Suppressor macrophage treated with lipopolysaccharide for 1 hour (primary cell): ENCODE measurements at places on chromosomes 5 and 9.

GRCh38 chr9:21968331-21969010 lies 25.7 kb downstream of the CDKN2A start:
- DNase-seq: no peak

DNA sequence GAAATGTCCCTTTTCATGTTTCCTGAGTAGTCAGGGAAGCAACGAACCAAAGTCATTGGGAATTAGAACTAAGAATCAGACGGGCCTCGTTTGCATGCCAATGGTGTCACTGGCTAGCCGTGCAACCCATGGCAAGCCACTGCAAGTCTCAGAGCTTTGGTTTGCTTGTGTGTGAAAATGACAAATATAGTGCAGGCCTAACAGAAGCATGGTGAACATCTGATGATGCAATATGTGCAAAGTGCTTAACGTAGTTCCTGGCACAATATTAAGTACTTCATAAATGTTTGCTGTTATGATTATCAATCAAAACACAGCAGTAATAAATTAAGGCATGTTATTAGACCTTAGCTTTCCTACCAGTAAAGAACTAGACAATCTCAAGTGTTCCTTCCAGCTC lies 118.0 kb upstream of the TRIM32 start:
- DNase-seq: no peak

- DNase-seq: no peak
Measured at GRCh38 chr9:123039617-123040219, 6.3 kb downstream of the GPR21 start.

GRCh38 chr5:136089791-136090190 lies 42.9 kb upstream of the SMAD5 start:
- DNase-seq: no peak

DNA sequence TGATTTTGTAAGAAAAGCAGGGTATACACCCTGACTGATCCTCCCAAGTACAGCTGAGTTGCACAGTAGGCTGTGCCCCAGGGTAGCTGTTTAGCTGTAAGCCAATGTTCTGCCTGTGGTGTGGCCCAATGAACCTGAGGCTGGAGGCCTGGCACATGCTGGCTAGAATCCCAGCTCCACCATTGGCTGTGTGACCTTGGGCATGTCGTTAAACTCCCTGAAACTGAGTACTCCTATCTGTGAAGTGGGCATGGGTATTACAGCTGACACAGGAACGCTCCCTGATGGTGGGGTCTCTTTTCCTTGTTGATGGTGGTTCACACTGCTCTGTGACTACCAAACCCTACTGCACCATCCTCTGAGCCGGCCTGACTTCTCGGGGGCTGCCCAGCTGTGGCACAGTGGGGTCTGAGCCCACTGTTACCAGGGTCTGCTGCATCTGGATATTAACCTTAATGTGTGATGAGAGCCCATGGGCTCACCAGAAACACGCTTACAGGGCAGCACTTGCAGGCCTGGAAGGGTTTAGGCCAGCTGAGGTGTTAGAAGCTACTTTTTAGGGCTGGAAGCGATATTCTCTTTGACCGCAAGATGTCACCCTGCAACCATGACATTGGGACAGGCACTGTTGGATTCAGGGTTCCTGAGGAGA lies 7.0 kb upstream of the GADD45G start:
- peak; percentile 80 for DNase-seq

GRCh38 chr9:130949188-130950038 lies 10.4 kb upstream of the FIBCD1 start:
- DNase-seq: no peak

GRCh38 chr5:5487585-5488360 lies 65.3 kb downstream of the ICE1 start:
- DNase-seq: no peak

DNA sequence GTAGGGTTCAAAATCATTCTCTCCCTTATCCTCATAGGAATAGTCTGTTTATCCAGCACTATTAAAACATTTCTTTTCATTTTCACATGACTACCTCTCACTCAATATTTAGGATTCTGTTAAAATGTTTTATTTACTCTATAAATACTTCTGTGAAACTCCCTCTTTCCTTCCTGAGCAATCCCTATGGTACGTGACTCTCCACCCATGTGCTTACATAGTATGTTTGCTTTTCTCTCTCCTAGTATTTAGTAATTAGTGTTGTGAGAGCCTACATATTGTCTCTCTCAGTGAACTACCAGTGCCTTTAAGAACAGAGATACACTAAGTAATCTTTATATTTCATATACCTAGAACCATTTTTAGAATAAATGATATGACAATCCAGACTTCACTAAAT lies 46.0 kb downstream of the PTPRD start:
- DNase-seq: no peak

DNA sequence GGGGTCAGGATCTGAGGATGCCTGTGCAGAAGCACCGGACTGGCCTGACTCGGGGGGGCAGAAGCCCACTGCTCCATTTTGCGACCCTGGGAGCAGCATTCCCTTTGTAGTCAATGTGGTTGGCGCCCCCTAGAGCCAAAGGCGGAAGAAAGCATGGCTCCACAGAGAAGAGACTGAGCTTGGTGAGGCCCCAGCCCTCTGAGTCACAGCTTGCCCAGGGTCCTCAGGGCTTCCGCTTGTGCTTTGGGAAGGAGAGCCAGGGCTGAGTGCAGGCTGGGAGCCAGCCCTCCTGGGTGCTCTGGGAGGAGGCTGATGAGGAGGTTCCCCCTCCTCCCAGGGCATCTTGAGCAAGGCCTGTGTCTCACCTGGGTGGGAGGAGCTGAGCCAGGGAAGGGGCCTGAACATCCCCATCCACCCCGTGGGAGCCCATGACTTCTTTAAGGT lies 5.5 kb upstream of the AQP3 start:
- peak; percentile 80 for DNase-seq

- no peak for DNase-seq
Measured at GRCh38 chr9:128361296-128361985, 9.7 kb upstream of the URM1 start.

DNA sequence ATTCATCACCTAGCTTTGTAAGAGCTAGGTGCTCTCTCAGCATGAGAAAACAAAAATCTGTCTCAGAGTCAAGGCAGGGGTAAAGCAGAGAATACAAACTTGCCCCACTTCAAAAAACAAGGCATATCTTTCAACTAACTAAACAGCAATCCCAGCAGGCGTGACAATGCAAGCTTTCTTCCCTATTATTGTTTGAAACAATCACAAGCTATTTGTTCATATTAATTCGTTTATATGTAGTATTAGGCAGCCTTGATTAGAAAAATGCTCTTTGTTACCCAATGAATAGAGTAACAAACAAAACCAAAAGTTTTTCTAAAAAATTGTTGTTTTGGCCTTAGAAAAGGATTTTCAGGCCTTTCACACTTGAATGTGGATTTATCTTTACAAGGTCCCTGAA lies 71.1 kb downstream of the LPAR1 start:
- DNase-seq: no peak

DNA sequence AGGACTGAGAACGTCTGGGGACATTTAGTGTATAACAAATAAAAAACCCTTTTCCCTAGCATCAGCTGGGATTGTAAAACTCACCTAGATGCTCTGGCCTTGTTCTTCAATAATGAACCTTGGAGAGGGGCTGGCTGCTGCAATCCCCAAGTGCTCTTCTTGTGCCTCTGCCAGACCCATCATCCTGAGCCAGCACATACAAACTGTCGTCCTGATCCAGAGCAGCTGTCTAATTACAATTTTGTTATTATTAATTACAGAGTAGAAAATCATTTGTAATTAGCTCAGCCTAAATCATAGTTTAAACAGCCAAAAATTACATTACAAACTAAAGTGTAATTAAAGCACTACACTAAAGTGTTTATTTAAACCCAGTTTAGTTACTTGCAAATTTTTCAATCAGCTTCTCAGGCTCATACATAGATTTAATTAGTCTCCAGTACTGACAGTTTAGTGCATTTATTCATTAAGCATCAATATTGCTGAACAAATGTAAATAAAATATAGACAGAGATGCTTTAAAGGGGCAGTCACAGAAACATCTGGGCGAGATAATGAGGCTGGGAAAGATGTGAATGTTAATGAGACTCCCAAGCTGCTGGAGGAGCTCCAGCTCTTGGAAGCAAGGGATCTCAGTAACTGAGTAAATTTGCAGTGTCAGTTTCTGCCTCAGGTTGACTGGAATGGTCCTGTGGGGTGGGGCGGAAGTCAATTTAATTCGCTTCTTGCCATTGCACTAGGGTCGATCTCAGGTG lies 632.3 kb upstream of the TLE4 start:
- no peak for DNase-seq

- no peak for DNase-seq
Measured at GRCh38 chr9:136484153-136485048, 1.6 kb upstream of the SEC16A start.

DNA sequence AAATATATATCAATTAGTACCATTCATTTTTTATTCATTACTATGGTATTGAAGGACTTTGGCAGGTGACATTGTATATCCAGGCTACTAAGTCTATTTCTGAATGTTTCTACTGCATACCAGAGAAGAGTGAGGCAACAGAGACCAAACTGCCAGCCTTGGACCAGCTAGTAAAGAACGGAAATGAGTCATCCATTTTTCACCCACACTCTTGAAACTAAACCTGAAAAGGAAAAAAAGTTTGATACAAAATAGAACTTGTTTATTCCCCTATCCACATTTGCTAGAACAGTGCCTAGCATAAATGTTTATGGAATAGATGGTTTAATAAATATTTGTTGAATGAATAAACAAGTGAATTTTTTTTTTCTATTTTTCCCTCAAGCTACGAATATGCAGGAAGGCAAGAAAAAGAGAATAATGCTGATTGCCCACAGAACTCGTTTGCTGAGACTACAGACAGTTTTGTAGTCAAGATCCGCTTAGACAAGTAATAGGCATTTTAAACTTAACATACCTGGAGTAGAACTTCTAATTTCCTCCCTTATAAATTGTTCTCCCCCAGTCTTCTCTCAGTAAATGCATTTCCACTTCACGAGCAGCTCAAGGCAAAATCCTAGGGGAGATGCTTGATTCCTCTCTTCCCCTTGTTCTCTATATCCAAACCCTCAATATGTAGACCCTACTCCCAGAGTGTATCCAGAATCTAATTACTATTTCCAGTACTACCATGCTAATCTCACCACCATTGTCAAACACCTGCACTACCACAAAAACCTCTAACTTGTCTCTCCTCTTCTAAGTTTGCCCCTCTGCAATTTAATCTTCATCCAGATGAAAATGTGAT lies 146.2 kb upstream of the RASA1 start:
- DNase-seq: peak; percentile 89

GRCh38 chr9:134970198-134970597 lies 52.5 kb upstream of the FCN1 start:
- no peak for DNase-seq

DNA sequence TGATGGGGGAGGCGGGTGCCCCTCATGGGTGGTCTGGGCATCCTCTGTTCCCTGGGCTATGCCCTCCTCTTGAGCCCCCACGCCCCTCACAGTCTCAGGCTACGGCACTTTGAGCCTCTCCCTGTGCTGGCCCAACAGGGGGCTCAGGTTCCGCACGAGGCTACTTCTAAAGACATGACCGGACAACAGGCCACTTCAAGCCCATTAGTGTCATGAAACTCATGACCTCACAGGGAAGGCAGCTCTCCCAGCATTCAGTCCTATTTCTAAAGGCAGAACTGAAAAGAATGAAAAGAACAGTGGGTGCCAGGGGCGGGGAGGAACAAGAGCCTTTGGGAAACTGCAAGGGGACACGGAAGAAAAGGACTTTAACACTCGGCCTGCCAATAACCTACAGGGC lies 45.0 kb downstream of the COL23A1 start:
- DNase-seq: peak; percentile 18

GRCh38 chr9:2029666-2030170 lies 14.6 kb downstream of the SMARCA2 start:
- no peak for DNase-seq
